ENCODE measurements at places on chromosomes 12 and 14.
A peak's percentile ranks its signal among the peaks of the same experiment; 100 is the strongest.

DNA sequence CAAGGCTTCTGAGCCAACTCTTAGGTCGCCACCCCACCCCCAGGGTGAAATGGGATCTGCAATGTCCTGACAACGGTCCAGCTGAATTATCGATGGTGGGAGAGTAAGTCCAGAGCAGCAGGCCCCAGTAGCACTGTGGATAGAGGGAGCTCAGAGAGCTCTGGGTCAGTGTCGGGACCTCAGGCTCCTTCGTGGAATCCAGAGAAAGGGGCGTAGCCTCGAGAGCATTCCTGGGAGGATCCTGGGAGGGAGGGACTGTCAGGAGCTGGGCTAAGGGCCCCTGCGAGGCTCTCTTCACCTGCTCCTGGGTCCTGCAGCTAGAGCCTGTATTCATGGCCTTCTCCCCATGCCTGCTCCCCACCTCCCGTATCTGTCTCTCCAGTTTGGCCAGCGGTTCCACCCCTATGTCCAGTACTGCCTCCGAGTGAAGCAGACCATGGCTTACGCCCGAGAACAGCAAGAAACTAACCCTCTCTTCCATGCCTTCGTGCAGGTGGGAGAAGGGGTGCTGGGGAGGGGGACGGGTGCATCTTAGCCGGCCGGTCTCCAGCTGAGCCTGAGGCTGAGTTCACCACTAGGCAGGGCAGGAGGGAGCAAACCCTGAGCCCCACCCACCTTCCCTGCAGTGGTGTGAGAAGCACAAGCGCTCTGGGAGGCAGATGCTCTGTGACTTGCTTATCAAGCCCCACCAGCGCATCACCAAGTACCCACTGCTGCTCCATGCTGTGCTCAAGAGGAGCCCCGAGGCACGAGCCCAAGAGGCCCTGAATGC lies 6.6 kb downstream of the PLEKHG6 start:
- DNase-seq, result no peak

GRCh38 chr12:62732861-62733427 lies 202.0 kb downstream of the PPM1H start:
- DNase-seq, result no peak

GRCh38 chr14:54899573-54899972 lies 3.1 kb downstream of the GCH1 start:
- no peak for DNase-seq

DNA sequence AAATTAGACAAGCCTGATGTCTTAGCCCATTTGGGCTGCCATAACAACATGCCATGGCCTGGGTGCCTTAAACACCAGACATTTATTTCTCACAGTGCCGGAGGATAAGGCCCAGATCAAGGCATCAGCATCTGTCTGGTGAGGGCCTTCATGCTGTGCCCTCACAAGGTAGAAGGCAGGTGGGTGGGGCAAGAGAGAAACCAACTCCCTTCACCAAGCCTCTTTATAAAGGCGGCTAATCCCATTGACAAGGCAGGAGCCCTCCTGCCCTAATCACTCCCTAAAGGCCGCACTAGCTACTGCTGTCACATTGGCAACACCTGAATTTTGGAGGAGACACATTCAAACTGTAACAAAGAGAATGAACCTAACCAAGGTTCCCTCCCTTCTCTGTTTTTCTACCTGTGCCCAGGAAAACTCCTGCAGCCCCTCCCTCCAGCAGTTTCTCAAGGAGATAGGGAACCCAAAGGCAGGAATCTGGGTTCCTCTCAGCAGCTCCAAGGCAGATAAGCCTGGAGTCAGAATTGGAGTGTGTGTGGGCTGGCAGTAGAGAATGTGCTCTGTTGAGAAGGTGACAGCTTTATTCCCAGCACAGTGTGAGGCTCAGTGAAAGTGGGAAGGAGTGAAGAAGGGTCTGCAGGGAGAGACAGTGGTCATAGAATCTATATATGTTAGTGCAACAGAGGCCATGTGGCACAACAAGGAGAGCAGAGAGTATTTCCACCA lies 21.7 kb upstream of the GPATCH2L start:
- no peak for DNase-seq

DNA sequence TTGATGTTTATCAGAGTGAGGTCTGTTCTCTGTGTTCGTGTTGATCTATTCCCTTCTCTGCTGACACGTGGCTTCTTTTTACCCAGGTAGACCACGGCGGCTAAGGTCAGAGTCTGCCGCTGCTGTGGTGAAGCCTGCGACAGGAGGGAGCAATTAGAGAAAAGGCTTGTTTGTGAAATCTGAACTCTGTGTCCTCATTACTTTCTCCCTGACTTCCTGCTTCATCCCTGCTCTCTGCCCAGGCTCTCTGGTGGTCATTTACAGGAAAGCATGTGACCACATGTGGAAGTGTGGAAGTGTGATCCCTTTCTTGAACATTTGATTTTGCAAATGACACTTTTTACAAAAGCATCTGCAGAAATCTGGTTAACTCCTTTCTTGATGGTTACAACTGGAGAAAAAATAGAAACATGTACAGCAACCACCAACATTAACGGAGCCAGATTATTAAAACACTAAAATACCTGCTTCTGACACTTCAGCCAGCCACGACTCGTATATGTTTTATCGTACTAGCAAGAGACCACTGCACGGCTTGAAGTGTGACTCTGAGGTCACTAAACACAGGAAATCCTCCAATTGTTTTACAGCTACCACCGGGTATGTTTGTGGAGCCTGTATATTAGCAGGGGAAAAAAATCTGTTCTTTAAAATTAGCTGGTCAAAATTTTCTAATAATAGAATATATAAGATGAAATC lies 388.6 kb upstream of the TMPO start:
- peak; percentile 9 for DNase-seq

DNA sequence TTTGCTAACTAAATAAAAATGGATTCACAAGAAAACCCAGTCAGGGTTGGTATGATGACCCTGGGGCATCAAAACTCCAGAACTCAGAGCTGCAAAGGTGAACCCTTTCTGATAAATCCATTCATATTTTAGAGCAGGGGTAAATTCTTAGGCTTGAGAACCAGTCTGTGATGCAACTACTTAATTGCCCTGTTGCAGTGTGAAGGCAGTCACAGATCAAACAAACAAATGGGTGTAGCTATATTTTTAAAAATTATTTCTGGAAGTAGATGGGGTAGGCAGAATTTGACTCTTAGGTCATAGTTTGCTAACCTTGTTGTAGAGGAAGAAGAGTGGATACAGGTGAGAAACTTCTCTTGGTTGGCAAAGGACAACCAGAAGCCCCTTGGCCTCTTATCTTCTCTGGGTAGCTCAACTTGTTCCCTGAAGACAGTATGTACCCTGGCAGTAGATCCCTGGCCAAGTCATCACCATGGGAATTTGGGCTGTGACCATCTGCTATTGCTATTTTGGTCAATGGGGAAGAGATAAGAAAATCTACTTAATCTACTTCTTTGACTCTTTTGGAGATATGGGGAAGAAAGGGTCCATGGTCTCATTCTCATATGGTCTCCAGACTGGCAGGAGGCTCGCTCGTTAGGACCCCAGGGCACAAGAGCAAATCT lies 216.1 kb downstream of the PPM1H start:
- no peak for DNase-seq

DNA sequence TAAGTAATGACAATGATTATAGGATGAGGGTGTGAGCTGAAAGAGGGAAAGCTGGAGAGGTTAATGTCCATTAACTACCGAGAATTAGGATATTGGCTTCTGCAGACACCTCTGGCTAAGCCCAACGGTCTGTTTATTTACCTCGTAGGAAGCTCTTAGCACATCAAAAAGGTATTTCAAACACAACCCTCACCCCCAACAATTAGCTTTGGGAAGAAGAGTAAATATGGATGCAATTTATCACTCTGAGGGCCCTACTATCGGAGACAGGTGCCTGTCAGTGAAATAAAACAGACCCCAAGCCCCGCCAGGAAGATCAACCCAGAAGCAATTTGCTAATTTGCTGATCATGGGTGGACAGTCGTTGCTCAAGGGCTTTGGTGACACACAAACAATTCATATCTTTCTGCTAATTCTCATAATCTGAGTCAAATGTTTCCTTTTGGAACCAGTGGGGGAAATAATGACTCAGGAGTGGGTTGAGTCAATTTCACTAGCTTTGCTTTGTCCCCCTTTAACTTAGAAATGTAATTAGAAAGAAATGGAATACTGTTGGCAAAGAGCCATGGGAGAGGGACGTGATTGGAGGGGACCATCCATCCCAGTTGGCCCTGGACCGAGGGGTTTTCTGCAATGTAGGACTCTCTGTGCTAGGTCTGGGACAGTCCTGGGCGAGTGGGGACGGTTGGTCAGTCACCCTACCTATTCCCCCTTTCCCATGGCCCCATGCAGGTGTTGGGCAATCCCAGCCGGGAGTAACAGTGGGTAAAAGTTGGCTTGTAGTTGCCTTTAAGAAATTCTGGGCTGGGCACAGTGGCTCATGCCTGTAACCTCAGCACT lies 99.1 kb upstream of the MED13L start:
- DNase-seq, result no peak

DNA sequence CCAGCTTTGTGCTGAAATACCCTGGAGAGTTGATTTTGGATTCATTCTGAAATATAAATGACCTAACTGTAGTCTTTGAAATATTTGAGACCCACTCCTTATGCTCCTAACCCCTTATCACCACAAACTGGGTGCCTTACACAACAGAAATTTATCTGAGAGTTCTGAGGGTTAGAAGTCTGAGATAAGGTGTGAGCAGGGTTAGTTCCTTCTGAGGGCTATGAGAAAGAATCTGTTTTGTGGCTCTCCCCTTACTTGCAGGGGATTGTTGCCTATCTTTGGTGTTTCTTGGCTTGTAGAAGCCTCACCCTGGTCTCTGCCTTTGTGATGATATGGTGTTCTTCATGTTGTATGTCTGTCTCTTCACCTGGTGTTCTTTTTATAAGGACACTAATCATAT lies 91.7 kb downstream of the DERA start:
- no peak for DNase-seq

Data from iPS-NIHi11 (cell line).